ENCODE measurements at places on chromosomes 2 and 18. TPM values are rescaled to one million over a fixed set of nuclear protein-coding genes. Genes with fewer than 3 reads are reported as not detected.

FLACC1 gene
- total RNA-seq: 0.84 TPM

MC5R gene
- total RNA-seq: not detected

MAP3K19 gene
- total RNA-seq: not detected

GRCh38 chr2:152740743-152741328 is 22.4 kb downstream of the ARL6IP6 start:
- DNase-seq: no peak

GRCh38 chr2:8633735-8634313 is 48.0 kb upstream of the ID2 start:
- DNase-seq: no peak

CD28 gene
- total RNA-seq: 53.6 TPM

DNA sequence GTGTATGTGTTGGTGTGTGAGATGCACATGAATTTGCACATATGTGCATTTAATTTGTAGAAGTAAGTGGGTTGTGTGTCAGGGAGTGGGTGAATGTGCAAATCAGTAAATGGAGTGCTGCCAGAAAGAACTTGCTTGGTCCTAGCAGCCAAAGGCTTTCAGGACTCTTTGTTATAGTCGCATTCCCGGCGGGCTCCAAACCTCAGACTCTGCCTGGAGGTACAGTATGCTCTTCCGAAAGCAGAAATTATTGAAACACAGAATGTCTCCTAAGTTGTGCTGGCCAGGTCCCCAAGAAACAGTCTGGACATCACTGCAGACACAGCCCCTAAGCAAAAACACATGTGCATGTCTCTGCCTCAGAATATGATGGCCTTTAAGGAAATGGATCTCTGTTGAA is 232.4 kb downstream of the INSIG2 start:
- DNase-seq: no peak

GRCh38 chr2:34738691-34739090 is 1139.6 kb upstream of the FAM98A start:
- DNase-seq: no peak

All from activated T-helper 2 cell treated with anti-CD3 and anti-CD28 coated beads, Interferon-gamma antibody, Interleukin-2, Interleukin-4, amounts not matched to agents 10 μg/mL and 5 μg/mL and 100 μg/mL, durations not matched to agents 14 hours and 24 hours and 36 hours (primary cell).